ENCODE measurements at places on chromosomes 6 and 20. TPM values are rescaled to one million over a fixed set of nuclear protein-coding genes. Genes with fewer than 3 reads are reported as not detected.

GPSM3 gene
- 12.0 TPM for total RNA-seq

DNA sequence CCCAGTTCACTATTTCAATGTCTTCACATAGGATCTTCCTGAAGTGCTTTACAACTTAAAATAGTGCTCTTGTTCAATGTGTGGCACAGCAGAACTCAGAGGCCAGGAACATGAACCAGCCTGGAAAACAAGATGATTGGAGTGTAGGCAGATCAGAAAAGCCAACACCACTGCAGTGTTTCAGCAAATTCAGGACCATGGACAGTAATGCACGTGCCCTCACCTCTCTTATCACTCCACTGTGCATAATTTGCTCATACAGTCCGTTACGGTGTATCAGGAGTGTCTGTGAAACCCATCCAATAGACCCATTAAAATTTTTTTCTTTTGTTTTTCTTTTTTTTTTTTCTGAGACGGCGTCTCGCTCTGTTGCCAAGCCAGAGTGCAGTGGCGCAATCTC lies 27.6 kb upstream of the HACE1 start:
- no peak overlapping the region for H3K27ac ChIP-seq
- no peak overlapping the region for H3K4me3 ChIP-seq
- H3K27me3 ChIP-seq: no peaks in the 10 kb centered on the region
- DNase-seq: no peak

- H3K36me3 ChIP-seq: no peaks in the 10 kb centered on the region
- H3K4me3 ChIP-seq: no peak overlapping the region
- no peak for DNase-seq
- H3K27ac ChIP-seq: no peak overlapping the region
- H3K4me1 ChIP-seq: no peaks in the 10 kb centered on the region
Measured at GRCh38 chr6:169073311-169073710, 180.3 kb downstream of the THBS2 start.

BPIFB4 gene
- not detected for total RNA-seq

TNXB gene
- 5.0 TPM for total RNA-seq

DNA sequence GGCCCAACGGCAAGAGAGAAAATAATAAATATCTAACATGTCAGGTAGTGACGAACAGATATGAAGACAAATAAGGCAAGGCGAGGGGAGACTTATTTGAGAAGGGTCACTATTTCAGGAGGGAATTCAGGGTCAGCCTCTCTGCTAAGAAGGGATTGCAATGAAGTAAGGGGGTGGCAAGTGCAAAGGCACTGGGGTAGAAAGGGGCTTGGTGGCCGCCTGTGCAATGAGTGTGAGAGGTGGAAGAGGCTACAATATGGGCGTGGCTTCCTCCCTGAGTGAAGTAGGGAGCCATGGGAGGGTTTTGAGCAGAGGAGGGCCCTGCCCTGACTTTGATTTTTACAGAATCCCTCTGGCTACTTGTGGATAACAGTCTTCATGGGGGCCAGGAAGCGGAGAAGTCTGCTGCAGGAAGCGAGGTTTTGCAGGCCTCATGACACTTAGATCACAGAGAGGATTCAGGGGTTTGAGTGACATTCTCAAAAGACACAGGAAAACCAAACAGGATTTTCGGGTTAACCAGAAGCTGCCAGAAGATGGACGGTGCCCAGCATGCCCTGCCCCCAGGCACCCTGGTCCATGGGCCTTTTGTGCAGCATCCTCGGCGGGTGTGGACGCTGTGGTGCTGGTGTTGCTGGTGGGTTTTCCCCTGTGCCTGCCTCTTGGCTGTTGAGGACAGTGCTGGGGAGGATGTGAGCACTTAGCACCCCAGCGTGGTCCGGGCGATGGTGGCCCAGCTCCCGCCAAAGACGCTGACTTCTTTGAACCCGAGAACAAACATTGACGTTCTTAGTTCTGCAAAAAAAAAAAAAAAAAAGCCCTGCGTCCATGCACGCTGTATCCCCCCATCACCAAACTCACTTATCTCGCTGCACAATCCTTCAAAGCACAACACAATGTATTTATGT lies 124.2 kb upstream of the PTPN1 start:
- no peaks in the 10 kb centered on the region for H3K36me3 ChIP-seq
- H3K4me1 ChIP-seq: no peaks in the 10 kb centered on the region
- no peak overlapping the region for H3K27ac ChIP-seq
- H3K4me3 ChIP-seq: no peak overlapping the region
- DNase-seq: no peak

GRCh38 chr6:14701946-14702345 lies 543.9 kb upstream of the JARID2 start:
- H3K27me3 ChIP-seq: no peaks in the 10 kb centered on the region
- H3K4me3 ChIP-seq: no peak overlapping the region
- H3K4me1 ChIP-seq: no peaks in the 10 kb centered on the region

GRCh38 chr20:38001173-38001875 lies 31.9 kb downstream of the TTI1 start:
- no peak overlapping the region for H3K27ac ChIP-seq
- H3K4me1 ChIP-seq: no peaks in the 10 kb centered on the region
- peaks cover 15% of the 10 kb centered on the region for H3K36me3 ChIP-seq
- H3K27me3 ChIP-seq: no peaks in the 10 kb centered on the region
- H3K4me3 ChIP-seq: no peak overlapping the region

GRCh38 chr6:69867639-69867976 lies 1.3 kb downstream of the COL19A1 start:
- H3K27ac ChIP-seq: no peak overlapping the region
- no peaks in the 10 kb centered on the region for H3K36me3 ChIP-seq
- no peaks in the 10 kb centered on the region for H3K4me1 ChIP-seq
- peak overlapping the region; percentile 63 for H3K4me3 ChIP-seq
- no peak for DNase-seq

DNA sequence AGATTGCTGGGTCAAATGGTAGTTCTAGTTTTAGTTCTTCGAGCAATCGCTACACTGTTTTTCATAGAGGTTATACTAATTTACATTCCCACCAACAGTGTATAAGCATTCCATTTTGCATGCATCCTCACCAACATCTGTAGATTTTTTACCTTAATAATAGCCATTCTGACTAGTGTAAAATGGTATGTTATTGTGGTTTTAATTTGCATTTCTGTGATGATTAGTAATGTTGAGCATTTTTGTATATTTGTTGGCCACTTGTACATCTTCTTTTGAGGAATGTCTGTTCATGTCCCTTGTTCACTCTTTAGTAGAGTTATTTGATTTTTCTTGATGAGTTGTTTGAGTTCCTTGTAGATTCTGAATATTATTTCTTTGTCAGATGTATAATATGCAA lies 236.2 kb downstream of the GRM1 start:
- no peaks in the 10 kb centered on the region for H3K4me1 ChIP-seq
- no peak overlapping the region for H3K27ac ChIP-seq
- H3K36me3 ChIP-seq: no peaks in the 10 kb centered on the region
- no peak for DNase-seq

- H3K27me3 ChIP-seq: no peaks in the 10 kb centered on the region
- no peaks in the 10 kb centered on the region for H3K4me1 ChIP-seq
- H3K36me3 ChIP-seq: no peaks in the 10 kb centered on the region
- no peak overlapping the region for H3K4me3 ChIP-seq
Measured at GRCh38 chr6:149482545-149483333, 2.1 kb downstream of the ZC3H12D start.

DNA sequence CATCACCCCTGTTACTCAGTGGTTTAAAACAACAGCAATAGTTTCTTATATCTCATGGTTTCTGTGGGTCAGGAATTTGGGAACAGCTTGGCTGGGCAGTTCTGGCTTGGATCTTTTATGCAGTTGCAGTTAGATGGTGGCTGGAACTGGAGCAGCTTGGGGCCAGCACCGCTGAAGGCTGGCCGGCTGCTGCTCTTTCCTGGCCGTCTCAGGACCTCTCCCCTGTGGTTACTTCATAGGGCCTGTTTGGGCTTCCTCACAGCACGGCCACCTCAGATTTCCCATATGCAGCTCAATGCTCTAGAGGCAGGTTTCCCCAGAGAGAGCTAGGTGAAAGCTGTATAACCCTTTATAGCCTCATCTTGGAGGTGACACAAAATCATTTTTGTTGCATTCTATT lies 15.6 kb downstream of the PKIG start:
- DNase-seq: no peak
- H3K4me1 ChIP-seq: peaks cover 8% of the 10 kb centered on the region
- no peak overlapping the region for H3K27ac ChIP-seq
- no peak overlapping the region for H3K4me3 ChIP-seq
- no peaks in the 10 kb centered on the region for H3K36me3 ChIP-seq

GRCh38 chr6:120122401-120122800 lies 772.8 kb upstream of the MAN1A1 start:
- no peaks in the 10 kb centered on the region for H3K27me3 ChIP-seq
- H3K36me3 ChIP-seq: no peaks in the 10 kb centered on the region
- H3K4me3 ChIP-seq: no peak overlapping the region
- DNase-seq: no peak
- H3K4me1 ChIP-seq: no peaks in the 10 kb centered on the region

DNA sequence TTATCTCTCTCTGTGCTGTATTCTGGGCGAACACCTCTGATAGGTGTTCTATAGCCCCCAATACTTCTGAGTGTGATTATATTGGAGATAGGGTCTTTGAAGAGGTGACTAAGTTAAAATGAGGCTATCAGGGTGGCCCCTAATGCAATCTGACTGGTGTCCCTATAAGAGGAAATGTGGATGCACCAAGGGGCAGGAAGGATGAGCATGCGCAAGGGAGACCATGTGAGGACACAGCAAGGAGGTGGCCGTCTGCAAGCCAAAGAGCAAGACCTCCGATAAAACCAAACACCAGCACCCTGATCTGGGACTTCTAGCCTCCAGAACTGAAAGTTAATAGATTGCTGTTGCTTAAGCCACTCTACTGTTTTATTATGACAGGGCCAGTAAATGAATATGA lies 69.2 kb downstream of the CHMP4B start:
- H3K27me3 ChIP-seq: no peaks in the 10 kb centered on the region
- DNase-seq: no peak
- no peaks in the 10 kb centered on the region for H3K4me1 ChIP-seq
- H3K36me3 ChIP-seq: peaks cover 8% of the 10 kb centered on the region
- no peak overlapping the region for H3K27ac ChIP-seq

GRCh38 chr6:158321960-158322359 lies 9.7 kb downstream of the TULP4 start:
- no peak overlapping the region for H3K27ac ChIP-seq
- H3K4me3 ChIP-seq: no peak overlapping the region
- peaks cover 11% of the 10 kb centered on the region for H3K36me3 ChIP-seq
- DNase-seq: no peak
- H3K27me3 ChIP-seq: no peaks in the 10 kb centered on the region

DNA sequence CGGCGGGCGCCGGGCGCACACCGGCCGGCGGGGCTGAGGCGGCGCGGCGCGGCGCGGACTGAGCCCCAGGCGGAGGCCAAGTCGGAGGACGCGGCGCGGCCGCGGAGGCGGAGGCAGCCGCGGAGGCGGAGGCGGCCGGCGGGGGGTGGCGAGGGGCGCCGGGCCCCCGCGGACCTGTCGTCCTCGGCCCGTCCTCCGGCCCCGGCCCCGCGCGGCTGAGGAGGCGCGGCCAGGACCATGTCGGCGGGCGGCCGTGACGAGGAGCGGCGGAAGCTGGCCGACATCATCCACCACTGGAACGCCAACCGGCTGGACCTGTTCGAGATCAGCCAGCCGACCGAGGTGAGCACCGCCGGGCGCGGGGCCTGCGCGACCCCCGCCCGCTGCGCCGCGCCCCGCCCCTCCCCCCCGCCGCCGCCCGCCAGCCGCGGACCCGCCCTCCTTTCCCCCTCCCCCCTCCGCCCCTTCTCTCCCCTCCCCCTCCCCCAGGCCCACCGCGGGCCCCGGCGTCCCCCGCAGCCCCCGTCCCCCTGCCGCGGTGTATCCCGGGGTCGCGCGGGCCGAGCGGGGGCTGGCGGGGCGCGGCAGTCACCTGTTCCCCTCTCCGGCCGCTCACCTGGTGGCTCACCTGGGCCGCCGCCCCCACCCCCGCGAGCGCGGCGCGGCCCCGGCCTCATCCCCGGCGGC lies at the start of gene AFDN:
Gene AFDN (plus strand): TSS at position 16 of the 687 bp plus-strand sequence. CDS start 222 bp downstream, at position 238.
- H3K27me3 ChIP-seq: no peaks in the 10 kb centered on the region
- H3K36me3 ChIP-seq: peaks cover 6% of the 10 kb centered on the region
- H3K4me1 ChIP-seq: no peaks in the 10 kb centered on the region
- peak within 1 kb of the TSS; percentile 92 for H3K4me3 ChIP-seq

CGA gene
- total RNA-seq: not detected

- DNase-seq: no peak
- no peak overlapping the region for H3K27ac ChIP-seq
- H3K36me3 ChIP-seq: peaks cover 9% of the 10 kb centered on the region
- H3K27me3 ChIP-seq: no peaks in the 10 kb centered on the region
- H3K4me1 ChIP-seq: no peaks in the 10 kb centered on the region
Measured at GRCh38 chr6:106186714-106187113, 100.6 kb downstream of the PRDM1 start.

SIGLEC1 gene
- total RNA-seq: not detected

GRCh38 chr6:137443901-137444300 lies 50.3 kb downstream of the OLIG3 start:
- no peak overlapping the region for H3K4me3 ChIP-seq
- H3K27me3 ChIP-seq: no peaks in the 10 kb centered on the region
- no peak overlapping the region for H3K27ac ChIP-seq
- no peaks in the 10 kb centered on the region for H3K4me1 ChIP-seq
- H3K36me3 ChIP-seq: peaks cover 7% of the 10 kb centered on the region
- peak; percentile 36 for DNase-seq

NELFE gene
- total RNA-seq: 90.8 TPM

- peak overlapping the region; percentile 85 for H3K4me3 ChIP-seq
- DNase-seq: no peak
- H3K4me1 ChIP-seq: no peaks in the 10 kb centered on the region
- H3K36me3 ChIP-seq: no peaks in the 10 kb centered on the region
- H3K27ac ChIP-seq: no peak overlapping the region
Measured at GRCh38 chr6:10838794-10839333, 525 bp upstream of the MAK start.

DOK5 gene
- 4.5 TPM for total RNA-seq

PCSK2 gene
- total RNA-seq: 2.8 TPM

- H3K4me3 ChIP-seq: no peak overlapping the region
- no peak for DNase-seq
- H3K4me1 ChIP-seq: no peaks in the 10 kb centered on the region
- H3K27ac ChIP-seq: no peak overlapping the region
- H3K27me3 ChIP-seq: no peaks in the 10 kb centered on the region
Measured at GRCh38 chr20:50346374-50347283, 156.0 kb downstream of the CEBPB start.

SNAP91 gene
- total RNA-seq: 1.4 TPM

GRCh38 chr6:71298459-71298858 lies 9.8 kb downstream of the OGFRL1 start:
- no peak for DNase-seq
- H3K4me1 ChIP-seq: no peaks in the 10 kb centered on the region
- no peak overlapping the region for H3K27ac ChIP-seq
- peaks cover 2% of the 10 kb centered on the region for H3K36me3 ChIP-seq

GRCh38 chr6:148524976-148525375 lies 182.3 kb downstream of the SASH1 start:
- H3K4me1 ChIP-seq: peaks cover 2% of the 10 kb centered on the region
- peaks cover 53% of the 10 kb centered on the region for H3K36me3 ChIP-seq
- H3K27me3 ChIP-seq: no peaks in the 10 kb centered on the region
- no peak overlapping the region for H3K4me3 ChIP-seq
- DNase-seq: no peak
- H3K27ac ChIP-seq: no peak overlapping the region

- peak overlapping the region; percentile 65 for H3K4me3 ChIP-seq
- peak; percentile 84 for DNase-seq
Measured at GRCh38 chr20:32089637-32090362, 19.7 kb upstream of the TM9SF4 start.

OPRL1 gene
- total RNA-seq: 0.90 TPM

THBS2 gene
- total RNA-seq: 15.5 TPM

All from H9 (cell line).